Fibroblast of the aortic adventitia (primary cell): ENCODE measurements at places on chromosomes 2 and 18.

DNA sequence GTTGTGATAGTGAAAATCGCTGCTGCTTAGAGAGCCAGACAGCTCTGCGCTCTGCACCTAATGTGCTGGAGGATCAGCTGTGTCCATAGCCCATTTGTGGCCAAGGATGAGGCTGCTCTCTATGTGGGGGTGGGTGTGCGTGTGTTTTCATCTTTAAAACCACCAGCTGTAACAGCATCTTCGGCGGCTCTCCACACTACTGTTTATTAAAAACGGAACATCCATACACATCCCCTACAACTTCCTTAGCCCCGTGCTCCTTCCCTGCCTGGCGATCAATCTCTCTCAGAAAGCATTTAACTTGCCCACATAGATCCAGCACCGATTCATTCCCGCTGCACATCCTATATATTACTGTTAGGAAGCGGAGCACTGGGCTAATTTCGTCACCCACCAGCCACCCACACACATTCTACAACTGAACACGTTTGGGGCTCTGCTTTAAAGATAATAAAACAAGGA is 1.6 kb downstream of the CELF4 start:
- DNase-seq = no peak

DNA sequence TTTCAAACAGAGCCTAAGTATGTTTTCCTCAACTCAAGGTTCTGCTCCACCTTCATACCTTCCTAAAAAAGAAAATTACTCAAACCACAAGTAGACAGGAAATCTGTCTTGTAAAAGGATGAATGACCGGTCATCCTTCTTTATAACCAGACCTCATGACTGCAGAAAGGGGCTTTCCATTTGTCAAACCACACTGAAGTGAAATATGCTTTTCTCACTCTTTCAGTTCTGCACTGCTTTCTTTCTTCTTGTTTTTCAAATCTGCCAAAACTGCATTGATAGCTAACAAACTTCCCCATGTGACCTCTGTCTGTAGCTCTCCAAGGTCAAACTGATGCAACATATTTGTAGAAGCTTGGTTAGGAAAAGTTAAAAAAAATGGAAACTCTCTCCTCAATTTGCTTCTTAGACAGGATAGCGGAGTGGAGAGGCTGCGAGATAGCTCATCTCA is 308.9 kb upstream of the CCDC68 start:
- DNase-seq = no peak

GRCh38 chr18:74951165-74951760 is 257.7 kb downstream of the PTGR3 start:
- DNase-seq = peak; percentile 97

DNA sequence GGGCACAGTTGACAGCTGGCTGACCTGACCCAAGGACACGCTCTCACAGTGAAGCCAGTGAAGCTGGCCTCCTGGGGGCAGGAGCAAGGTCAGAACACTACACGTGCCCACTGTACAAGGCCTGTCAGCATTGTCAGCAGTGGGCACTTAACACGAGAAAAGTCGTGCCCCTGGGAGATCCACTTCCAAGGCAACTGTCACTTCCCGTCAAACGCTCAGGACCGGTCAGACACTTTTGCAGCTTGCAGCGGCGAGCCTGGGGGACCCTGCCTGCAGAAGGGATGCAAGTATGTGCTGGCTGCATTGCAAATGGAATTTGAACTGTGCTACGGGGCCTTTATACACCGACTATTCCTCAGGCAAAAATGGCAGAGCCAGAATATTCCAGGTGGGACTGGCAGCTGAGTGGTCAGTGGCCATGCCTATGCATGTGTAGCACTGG is 176.2 kb downstream of the BCL2 start:
- DNase-seq = no peak

- DNase-seq = no peak
These were observed 6.4 kb downstream of the WNT10A start for GRCh38 chr2:218887079-218887478.
